ENCODE measurements at places on chromosomes 5 and 9. TPM values are rescaled to one million over a fixed set of nuclear protein-coding genes. Genes with fewer than 3 reads are reported as not detected.

The GPX3 gene
- total RNA-seq: not detected

The SPINK6 gene
- not detected for total RNA-seq

The ZNF474 gene
- not detected for total RNA-seq

The CDC20B gene
- not detected for total RNA-seq

The COL5A1 gene
- 0.18 TPM for total RNA-seq

The LRRC14B gene
- not detected for total RNA-seq

The ERAP2 gene
- total RNA-seq: 87.8 TPM

The SH3PXD2B gene
- 0.09 TPM for total RNA-seq

The CCDC112 gene
- 2.0 TPM for total RNA-seq

The PPP2R2B gene
- total RNA-seq: 1.8 TPM

The MYMK gene
- not detected for total RNA-seq
